Lower lobe of right lung (tissue), 2 donors: ENCODE measurements at places on chromosomes 1 and 21. TPM values are rescaled to one million over a fixed set of nuclear protein-coding genes. Genes with fewer than 3 reads are reported as not detected.

GRCh38 chr1:207493212-207493611 is 2.7 kb upstream of the CR1 start:
- DNase-seq: no peak

GRCh38 chr21:35506352-35506751 is 457.2 kb upstream of the RUNX1 start:
- DNase-seq: no peak

- no peak for DNase-seq
Measured at GRCh38 chr21:16285605-16286126, 555.9 kb downstream of the USP25 start.

DNA sequence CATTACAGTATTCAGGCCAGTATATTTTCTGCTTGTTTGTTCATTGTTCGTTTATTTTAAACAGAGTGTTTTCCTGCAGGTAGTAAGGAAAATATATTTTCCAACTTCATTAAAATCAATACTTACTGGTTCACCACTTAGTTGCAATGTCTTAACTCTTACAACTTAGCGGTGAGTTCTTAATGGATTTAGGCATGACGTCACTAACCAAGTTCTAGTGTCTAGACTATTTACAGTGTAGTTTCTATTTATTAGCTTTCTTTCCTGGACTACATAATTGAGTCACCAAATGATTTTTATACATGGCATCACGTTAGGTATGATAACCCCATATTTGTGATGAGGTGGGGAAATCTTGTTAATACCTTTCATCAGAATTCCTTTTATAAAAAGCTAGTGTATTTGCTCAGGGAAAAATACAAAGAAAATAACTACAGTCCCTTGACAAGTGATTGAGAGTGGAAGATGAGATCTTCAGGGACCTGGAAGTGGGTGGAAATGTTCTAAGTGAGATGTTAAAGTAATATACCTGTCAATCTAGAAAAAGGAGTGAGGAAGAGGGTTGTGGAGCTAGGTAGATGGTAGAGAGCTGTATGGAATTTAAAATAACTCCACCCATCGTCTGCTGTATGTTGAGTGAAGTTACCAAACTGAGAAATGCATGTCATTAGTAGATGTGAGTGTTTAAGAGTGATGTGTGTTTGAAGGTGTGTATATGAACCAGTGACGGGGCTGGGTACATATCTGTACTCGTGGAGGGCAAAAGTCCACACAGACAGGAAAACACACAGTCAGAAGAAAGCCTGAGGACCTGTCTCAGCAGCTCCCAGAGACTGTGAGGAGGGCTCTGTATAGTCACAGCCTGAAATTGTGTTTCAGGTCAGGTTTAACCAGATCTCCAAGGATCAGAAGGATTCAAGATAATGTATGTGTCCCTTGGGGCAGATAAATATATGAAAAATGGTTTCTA is 197.6 kb upstream of the ADAMTS5 start:
- DNase-seq: no peak

GRCh38 chr1:205026181-205026580 is 16.8 kb upstream of the CNTN2 start:
- no peak for DNase-seq

GRCh38 chr1:88890791-88891317 is 513 bp downstream of the GTF2B start:
- DNase-seq: no peak

LRRC53 gene
- total RNA-seq: not detected

- peak; percentile 45 for DNase-seq
Measured at GRCh38 chr1:1627261-1627828, 4.6 kb upstream of the MMP23B start.

GRCh38 chr1:150010393-150011115 is at the start of gene OTUD7B:
OTUD7B (minus strand) TSS chr1:150010726; CDS start chr1:149977510, 33,216 bp downstream.
- DNase-seq: peak; percentile 91

DNA sequence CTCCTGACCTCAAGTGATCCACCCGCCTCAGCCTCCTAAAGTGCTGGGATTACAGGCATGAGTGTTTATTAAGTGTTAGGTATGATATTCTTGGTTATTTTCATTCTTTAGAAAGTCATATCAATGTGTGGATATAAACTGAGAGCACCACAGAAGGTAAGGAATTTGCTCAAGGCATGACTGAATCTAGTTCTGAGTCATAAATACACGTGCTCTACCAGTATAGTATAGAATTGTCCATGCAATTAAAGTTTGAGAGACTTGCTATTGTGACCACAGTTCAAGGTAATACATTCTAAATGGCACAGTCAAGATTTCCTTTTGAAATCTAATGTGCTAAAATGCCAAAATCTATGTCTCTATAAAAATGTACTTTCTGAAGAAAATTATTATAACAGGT is 401.1 kb upstream of the CHRM3 start:
- DNase-seq: no peak

GRCh38 chr1:10457875-10458274 is 8.0 kb downstream of the CORT start:
- no peak for DNase-seq

NUDT17 gene
- total RNA-seq: 2.5 TPM

DNA sequence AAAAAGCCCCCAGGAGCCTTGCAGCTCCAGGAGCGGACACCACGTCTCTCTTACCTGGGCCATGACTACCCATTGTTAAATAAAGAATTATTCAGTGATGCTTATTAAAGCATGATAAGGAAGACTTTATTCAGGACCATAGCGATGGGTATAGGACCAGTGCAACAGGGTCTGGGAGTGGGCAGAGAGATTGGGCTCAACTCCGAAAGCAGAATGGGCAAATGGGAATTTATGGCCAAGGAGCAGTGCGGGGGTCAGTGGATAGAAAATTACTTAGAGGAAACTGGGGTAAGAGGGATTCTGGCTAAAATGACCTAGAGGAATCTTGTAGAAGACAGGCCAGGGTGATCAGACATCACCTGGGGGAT is 580 bp upstream of the ATP5PO start:
- no peak for DNase-seq

GRCh38 chr1:228735871-228736586 is 750 bp downstream of the RHOU start:
- DNase-seq: peak; percentile 74

DNA sequence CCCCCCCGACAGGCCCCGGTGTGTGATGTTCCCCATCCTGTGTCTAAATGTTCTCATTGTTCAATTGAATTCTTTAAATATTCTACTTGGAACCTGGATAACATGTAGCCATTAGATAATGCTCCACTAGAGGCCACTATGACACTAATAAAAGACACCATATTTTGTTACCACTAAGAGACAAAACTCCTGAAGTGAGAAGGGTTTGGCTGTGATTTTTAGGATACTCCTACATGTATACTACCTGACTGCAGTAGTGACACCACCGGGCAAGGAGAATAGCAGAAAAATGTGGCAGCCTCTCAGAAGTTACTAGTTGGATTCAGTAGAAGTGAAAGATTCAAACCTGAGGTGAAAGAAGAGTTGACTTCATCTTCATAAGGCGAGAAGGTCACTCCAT is 36.0 kb downstream of the F5 start:
- no peak for DNase-seq

- peak; percentile 83 for DNase-seq
Measured at GRCh38 chr1:223748773-223749733, 36.7 kb downstream of the CAPN2 start.

SLC35A3 gene
- total RNA-seq: 30.6 TPM

DNA sequence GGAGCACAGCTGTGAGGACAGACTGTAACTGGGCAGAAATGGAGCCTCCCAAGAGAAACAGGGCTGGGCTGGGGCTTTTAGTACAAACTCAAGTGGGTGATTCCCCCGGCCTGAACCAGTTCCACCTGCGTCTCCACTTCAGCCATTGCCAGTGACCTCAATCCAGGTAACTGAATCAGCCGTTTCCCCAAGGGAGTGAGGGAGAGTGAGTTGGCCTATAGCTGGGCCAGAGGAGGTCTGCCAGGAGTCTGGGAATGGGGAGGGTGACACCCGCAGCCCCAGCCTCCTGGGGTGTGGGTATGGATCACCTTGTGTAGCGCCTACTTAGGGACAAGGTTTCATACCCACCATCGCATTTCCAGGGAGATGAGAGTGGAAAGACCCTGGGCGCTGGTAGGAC is 8.5 kb downstream of the SLC26A9 start:
- peak; percentile 80 for DNase-seq

- DNase-seq: peak; percentile 42
Measured at GRCh38 chr1:226633541-226634165, 85.1 kb downstream of the STUM start.
